ENCODE measurements at places on chromosomes 2 and 18.

GRCh38 chr2:104599787-104600510, 254.0 kb upstream of the POU3F3 start:
- no peak for DNase-seq

DNA sequence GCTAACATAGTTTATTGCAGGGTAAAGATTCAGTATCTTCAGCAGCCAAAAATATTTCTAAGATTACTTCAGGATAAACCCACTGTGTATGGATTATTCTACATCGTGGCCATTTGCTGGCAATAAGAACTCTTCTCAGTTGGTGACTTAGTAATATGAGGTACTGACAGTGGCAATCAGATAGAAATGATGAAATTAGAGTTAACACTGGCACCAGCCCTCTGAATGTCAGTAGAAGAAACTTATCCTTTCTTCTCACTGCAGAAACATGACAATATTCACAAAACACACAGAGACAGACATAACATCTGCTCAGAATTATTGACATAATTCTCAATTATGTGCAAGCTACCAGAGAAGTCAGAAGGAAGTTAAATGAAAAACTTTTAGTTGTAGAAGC, 246.3 kb upstream of the COL3A1 start:
- DNase-seq: no peak

GRCh38 chr2:61993422-61994024, 88.0 kb downstream of the COMMD1 start:
- peak; percentile 35 for DNase-seq

DNA sequence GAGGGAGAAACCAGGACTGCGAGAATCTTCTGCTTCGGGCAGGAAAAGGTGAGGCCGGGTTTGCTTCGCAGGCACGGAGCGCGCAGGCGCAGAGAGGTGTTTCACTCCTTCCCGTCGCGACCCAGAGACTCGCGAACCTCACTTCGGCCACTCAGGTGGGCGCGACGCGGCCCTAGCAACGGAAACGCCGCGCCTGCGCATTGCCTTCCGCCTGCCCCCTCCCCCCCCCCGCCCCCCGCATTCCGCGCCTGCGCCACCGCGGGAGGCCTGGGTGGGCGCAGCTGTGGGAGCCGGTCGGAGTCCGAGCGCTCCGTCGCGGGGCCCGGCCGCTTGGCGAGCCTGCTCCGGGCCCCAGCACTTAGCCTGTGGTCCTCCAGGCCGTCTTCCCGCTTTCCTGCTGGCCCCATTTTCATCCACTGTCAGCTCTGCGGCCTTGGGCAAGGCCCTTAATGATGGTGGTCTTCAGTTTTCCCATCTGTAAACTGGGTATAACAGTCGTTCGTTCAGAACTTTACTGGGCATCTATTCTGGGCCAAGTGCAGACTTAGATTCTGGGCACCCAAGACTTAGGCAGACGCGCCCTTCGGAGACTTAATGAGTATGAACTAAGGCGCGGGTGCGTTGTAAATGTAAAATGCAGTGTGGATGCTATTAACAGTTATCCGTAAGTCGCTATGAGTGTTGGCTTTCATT, 62.1 kb upstream of the ACKR3 start:
- DNase-seq: peak; percentile 63

All from CD4-positive, alpha-beta T cell treated with Interleukin-12 subunit alpha and Interleukin-12 subunit beta, for 1 hour (primary cell).